ENCODE measurements at places on chromosomes 5 and 9. TPM values are rescaled to one million over a fixed set of nuclear protein-coding genes. Genes with fewer than 3 reads are reported as not detected.

DNA sequence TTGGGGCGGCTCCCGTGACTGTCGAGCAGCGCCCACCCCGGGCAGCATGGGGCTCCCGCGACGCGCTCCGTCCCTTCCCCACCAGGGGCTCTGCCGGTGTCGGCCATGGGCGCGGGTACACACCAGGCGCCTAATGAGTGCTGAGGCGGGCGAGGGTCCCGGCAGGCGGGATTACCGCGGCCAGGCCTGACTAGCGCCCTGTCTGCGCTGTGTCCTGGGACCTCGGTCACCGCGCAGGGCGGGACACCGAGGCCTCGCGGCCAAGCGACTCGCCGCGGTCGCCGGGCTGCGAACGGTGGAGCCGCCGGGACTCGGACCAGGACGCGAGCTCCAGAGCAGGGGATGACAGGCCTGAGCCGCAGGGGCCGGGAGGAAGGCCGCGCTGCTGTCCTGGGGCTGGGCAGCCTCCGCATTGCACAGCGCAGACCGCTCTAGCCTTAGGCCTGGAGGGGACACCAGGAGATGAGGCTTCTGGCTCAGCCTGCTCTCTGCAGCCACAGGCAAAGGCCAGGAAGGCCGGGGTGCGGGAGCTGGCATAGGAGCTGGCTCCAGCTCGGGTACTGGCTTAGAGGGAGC is 14.1 kb downstream of the LCN10 start:
- no peak for DNase-seq

GRCh38 chr5:14374100-14374499 is 207.5 kb upstream of the OTULINL start:
- no peak for DNase-seq

GRCh38 chr5:17801595-17801994 is 167.3 kb downstream of the TAF11L14 start:
- DNase-seq: no peak

DNA sequence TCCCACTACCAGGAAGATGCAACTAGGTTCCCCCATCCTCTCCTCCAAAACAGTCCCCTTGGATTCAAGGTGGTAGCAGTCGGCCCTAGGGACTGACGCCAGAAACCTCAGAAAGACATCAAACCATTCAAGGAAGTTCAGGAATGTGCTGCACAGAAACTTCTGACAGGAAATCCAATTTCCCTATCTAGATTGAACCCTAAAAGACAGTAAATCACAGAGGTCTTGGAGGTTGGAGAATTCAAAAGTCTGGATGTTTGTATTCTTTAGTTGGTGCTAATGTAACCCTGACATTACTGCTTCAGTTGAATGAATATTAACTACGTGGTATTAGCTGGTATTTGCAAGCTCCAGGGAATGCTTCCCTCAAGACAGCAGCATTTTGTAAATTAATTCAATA is 125.3 kb downstream of the SYK start:
- DNase-seq: no peak

- DNase-seq: no peak
Observed at GRCh38 chr9:76370396-76371023, 23.7 kb downstream of the RFK start.

DNA sequence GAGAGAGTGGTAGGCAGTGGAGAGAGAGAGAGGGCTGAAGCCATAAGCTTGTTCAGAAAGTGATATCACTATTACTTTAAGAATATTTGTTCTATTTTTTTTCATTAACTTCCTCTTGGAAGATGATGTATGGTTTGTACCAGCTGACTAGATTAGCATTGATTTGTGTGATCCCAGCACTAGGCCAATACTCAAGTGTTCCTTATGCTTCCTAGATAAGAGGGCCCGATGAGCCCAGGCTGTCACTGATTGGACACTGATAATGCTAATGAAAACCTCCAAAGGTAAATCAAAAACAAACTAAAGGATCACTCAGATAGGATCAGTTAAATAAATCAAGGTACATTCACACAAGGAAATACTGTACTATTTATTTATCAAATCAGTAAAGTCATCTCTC is 52.7 kb upstream of the OTULINL start:
- no peak for DNase-seq

DNA sequence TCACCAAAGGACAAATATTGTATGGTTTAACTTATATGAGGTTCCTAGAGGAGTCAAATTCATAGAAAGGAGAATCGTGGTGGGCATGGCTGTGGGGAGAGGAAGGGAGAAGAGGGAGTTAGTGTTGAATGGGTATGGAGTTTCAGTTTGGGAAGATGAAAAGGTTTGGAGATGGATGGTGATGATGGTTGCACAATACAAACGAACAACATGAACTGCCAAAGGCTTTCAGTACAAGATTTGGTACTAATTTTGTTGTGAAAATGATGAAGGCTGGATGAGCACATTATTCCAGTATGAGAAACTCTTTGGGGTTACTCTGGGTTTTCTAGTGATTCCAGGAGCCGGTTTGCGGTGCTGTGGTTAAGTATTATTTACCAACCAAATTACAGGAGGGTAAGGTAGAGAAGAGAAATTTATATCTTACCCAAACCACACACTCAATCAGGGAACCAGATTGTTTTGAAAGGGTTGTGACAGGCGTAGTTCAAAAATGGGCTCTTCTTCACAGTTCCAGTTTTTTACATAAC is 112.0 kb upstream of the TBC1D2 start:
- DNase-seq: no peak

Gene PTPRD
- 25.8 TPM for total RNA-seq

- DNase-seq: no peak
Observed at GRCh38 chr5:119322948-119323537, 32.8 kb upstream of the TNFAIP8 start.

GRCh38 chr5:145872486-145872885 is 328 bp downstream of the GRXCR2 start:
- no peak for DNase-seq

- DNase-seq: no peak
Observed at GRCh38 chr9:124673063-124673462, 98.0 kb downstream of the NR6A1 start.

Gene LCN1
- not detected for total RNA-seq

Gene PLK2
- total RNA-seq: 343 TPM

Gene GMCL2
- not detected for total RNA-seq

DNA sequence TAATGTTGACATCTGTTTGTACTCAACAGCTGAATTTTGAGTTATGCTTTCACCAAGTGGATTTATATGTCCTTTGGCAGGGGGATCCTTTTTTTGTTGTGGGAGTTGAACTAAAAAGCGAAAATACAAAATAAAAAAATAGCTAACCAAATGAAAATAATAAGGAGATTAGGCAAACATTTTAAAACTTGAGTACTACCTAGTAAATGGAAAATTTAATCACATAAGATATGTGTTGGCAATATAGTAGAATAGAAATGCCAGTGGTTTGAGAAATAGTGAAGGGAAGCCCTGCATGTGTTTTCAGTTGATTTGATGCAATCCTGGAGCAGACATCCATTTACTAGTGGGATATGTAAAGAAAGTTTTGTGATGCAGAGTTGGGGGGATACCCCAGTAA is 98.0 kb downstream of the RASGRF2 start:
- no peak for DNase-seq

- DNase-seq: no peak
Observed at GRCh38 chr9:110371411-110372007, 33.8 kb upstream of the TXNDC8 start.

DNA sequence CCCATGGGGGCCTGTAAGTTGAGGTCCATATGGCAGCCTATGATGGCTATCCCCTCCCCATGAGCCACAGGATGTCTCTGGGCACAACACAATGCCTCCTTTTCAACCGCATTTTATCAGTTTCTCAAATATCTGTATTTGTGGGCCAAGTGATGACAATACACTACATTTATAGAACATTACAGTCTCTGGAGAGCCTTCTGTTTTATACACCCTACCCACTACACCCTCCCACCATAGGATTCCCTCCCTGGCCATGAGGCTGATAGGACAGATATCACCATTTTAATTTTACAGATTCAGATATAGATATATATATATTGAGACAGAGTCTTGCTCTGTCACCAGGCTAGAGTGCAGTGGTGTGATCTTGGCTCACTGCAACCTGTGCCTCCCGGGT is 236.8 kb downstream of the ENC1 start:
- DNase-seq: no peak

GRCh38 chr9:76338418-76338817 is 55.8 kb downstream of the RFK start:
- DNase-seq: no peak

- DNase-seq: no peak
Observed at GRCh38 chr9:126316085-126316655, 10.5 kb upstream of the MVB12B start.

Gene CKMT2
- total RNA-seq: not detected

Gene ROR2
- total RNA-seq: 2.9 TPM

DNA sequence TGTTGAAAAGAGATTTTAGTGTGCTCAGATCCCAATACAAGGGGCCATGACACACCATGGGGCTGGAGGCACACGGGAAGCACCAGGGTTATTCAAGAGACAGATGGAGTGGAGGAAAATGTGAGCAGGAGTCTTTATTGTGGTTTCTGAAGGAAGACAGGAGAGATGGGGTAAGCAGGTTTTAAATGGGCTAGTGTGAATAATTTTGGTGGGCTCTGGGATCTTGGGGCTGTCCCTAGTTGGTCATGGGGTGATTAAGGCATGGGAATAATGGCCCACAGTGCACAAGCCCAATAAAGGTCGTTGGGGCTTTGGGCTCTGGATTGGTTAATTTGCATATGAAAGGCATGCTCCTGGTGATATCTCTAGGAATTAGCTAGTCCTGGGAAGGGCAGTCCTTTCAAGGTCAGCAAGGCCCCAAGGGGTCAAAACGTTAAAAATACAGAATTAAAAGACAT is 3.6 kb upstream of the SCGB3A2 start:
- DNase-seq: no peak

Gene CDH10
- total RNA-seq: 0.55 TPM

DNA sequence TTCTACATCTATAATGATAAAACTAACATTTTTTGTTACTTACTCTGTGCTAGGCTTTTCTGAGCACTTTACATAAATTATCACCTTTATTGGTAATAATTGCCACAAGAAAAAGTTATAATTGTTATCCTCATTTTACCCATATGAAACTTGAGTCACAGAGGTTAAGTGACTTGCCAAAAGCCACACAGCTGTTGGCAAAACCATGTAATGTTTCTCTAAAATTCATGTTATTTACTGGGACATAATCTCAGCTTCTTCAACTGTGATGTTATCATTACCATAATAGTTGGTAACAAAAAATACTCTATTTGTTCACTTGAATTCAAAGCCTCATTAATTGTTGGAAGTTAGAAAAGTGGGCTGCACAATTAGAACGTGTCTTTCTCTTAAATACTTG is 437.3 kb downstream of the BRINP1 start:
- DNase-seq: no peak

Gene ISL1
- total RNA-seq: 0.17 TPM

- no peak for DNase-seq
Observed at GRCh38 chr5:94310833-94311232, 307.6 kb downstream of the KIAA0825 start.
